Calu3 (cell line): ENCODE measurements at places on chromosomes 4 and X. TPM values are rescaled to one million over a fixed set of nuclear protein-coding genes. Genes with fewer than 3 reads are reported as not detected.
A peak's percentile ranks its signal among the peaks of the same experiment; 100 is the strongest.

GRCh38 chr4:2116687-2117400, 57.7 kb downstream of the NAT8L start:
- no peak overlapping the region for H3K4me3 ChIP-seq
- H3K27me3 ChIP-seq, result no peaks in the 10 kb centered on the region
- no peaks in the 10 kb centered on the region for H3K36me3 ChIP-seq
- no peak overlapping the region for H3K27ac ChIP-seq
- no peak for DNase-seq
- H3K4me1 ChIP-seq, result no peaks in the 10 kb centered on the region

- no peak for DNase-seq
- H3K36me3 ChIP-seq, result no peaks in the 10 kb centered on the region
- H3K4me3 ChIP-seq, result no peak overlapping the region
Measured at GRCh38 chr4:119151161-119151560, 15.5 kb downstream of the MYOZ2 start.

- H3K36me3 ChIP-seq, result peaks cover 10% of the 10 kb centered on the region
- H3K27ac ChIP-seq, result no peak overlapping the region
- peaks cover 23% of the 10 kb centered on the region for H3K4me1 ChIP-seq
- H3K4me3 ChIP-seq, result no peak overlapping the region
- peak; percentile 10 for DNase-seq
Measured at GRCh38 chr4:119286377-119287002, 35.4 kb downstream of the FABP2 start.

GRCh38 chr4:147492761-147493160, 11.9 kb downstream of the EDNRA start:
- H3K27me3 ChIP-seq, result no peaks in the 10 kb centered on the region
- no peaks in the 10 kb centered on the region for H3K36me3 ChIP-seq
- no peak overlapping the region for H3K27ac ChIP-seq
- no peaks in the 10 kb centered on the region for H3K4me1 ChIP-seq

DNA sequence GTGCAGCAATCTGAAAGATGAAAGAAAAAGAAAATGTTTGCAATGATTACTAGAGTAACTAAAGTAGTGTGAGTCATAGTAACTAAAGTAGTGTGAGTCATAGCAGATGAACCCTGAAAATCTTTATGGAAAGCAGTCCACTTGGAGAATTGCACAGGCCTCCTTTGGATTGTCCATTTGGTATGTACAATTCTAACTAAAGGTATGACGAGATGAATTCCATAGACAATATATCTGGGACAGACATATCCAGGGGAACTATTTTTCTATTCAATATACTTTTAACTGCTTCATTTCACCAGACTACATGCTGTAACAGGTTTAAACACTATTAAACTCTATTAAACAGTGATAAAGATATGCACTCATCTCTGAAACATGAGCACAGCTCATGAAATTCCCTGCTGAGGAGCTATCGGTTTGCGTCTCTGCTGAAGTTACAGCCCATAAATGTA, 798.7 kb downstream of the PCDH7 start:
- H3K27me3 ChIP-seq, result no peaks in the 10 kb centered on the region
- H3K4me1 ChIP-seq, result no peaks in the 10 kb centered on the region
- H3K4me3 ChIP-seq, result no peak overlapping the region

GRCh38 chr4:95510145-95510544, 38.6 kb downstream of the UNC5C start:
- H3K4me3 ChIP-seq, result no peak overlapping the region
- H3K36me3 ChIP-seq, result no peaks in the 10 kb centered on the region
- H3K4me1 ChIP-seq, result no peaks in the 10 kb centered on the region
- H3K27ac ChIP-seq, result no peak overlapping the region
- no peaks in the 10 kb centered on the region for H3K27me3 ChIP-seq

DNA sequence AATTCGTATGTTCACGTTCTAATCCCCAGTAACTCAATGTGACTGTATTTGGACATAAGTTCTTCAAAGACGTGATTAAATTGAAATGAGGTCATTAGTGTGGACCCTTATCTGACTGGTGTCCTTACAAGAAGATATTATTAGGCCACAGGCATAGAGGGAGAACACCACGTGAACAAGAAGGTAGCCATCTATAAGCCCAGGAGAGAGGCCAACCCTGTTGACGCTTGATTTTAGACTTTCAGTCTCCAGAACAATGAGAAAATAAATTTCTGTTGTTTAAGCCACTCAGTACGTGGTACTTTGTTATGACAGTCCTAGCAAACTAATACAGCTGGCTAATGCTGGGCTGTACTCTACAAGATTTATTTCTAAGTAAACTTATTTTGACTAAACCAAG, 1.5 kb upstream of the EIF1AX start:
- H3K4me1 ChIP-seq, result peaks cover 23% of the 10 kb centered on the region
- H3K27me3 ChIP-seq, result no peaks in the 10 kb centered on the region
- no peak overlapping the region for H3K27ac ChIP-seq
- no peak for DNase-seq
- H3K36me3 ChIP-seq, result peaks cover 44% of the 10 kb centered on the region

DNA sequence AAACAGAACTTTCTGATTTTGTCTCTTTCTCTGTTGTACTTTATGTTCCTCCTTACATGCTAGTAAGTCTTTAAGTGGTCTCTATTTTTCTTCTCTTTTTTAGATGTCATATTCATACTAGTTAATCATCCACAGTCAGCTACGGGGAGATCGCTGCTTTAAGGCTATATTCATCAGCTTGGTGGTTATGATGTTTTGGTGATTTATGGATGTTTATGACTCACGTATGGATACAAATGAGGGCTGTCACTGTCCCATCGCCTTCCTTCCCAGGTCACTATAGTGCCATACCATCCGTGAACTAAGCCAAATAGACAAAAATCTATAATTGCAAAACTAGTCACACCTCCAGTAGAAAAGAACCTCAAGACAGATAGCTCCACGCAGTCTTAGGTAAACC, 296.8 kb upstream of the AADAT start:
- no peaks in the 10 kb centered on the region for H3K36me3 ChIP-seq
- H3K27me3 ChIP-seq, result no peaks in the 10 kb centered on the region
- no peak overlapping the region for H3K4me3 ChIP-seq
- no peak overlapping the region for H3K27ac ChIP-seq
- H3K4me1 ChIP-seq, result peaks cover 15% of the 10 kb centered on the region

DNA sequence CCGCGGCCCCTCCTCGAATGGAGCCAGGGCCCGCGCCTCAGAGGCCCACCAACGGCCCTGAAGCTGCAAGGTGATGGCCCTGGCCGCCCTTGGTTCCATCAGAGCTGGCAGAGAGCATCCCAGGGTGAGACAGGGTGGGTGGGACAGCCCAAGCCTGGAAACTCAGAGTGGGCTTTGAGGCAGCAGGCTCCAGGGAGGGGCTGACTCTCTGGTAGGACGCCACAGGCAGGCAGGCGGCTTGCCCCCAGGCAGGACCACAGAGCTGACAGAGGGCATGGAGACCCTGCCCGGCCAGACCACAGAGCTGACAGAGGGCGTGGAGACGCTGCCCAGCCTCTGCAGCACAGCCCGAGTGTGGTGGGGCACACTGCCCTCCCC, 4.8 kb downstream of the MYL5 start:
- H3K27me3 ChIP-seq, result no peaks in the 10 kb centered on the region
- H3K27ac ChIP-seq, result no peak overlapping the region
- peaks cover 9% of the 10 kb centered on the region for H3K4me1 ChIP-seq

- no peak overlapping the region for H3K4me3 ChIP-seq
- peaks cover 12% of the 10 kb centered on the region for H3K27me3 ChIP-seq
- H3K36me3 ChIP-seq, result peaks cover 5% of the 10 kb centered on the region
- DNase-seq, result no peak
- no peaks in the 10 kb centered on the region for H3K4me1 ChIP-seq
- no peak overlapping the region for H3K27ac ChIP-seq
Measured at GRCh38 chr4:3771164-3771809, 5.1 kb downstream of the ADRA2C start.

DNA sequence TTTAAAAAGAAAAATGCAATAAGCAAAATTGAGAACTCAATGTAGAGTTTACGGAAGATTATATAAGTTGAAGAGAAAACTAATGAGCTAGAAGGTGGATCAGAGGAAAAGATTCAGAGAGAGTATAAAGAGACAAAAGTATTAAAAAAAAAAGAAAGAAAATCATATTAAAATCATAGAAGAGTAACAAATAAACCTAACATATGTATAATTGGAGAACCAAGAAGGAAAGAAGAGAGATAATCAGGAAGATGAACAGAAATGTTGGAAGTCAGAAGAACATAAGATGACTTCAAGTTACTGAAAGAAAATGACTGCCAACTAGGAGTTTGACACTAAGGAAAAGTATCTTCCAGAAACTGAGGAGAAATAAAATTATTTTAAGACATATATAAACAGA, 34.3 kb upstream of the ANTXR2 start:
- H3K27ac ChIP-seq, result no peak overlapping the region
- no peaks in the 10 kb centered on the region for H3K36me3 ChIP-seq
- no peak overlapping the region for H3K4me3 ChIP-seq
- no peaks in the 10 kb centered on the region for H3K27me3 ChIP-seq

- H3K4me3 ChIP-seq, result no peak overlapping the region
- H3K27me3 ChIP-seq, result no peaks in the 10 kb centered on the region
- DNase-seq, result no peak
- no peak overlapping the region for H3K27ac ChIP-seq
Measured at GRCh38 chrX:150047818-150048217, 109.5 kb upstream of the EOLA2 start.

GRCh38 chrX:130772776-130773143, 130.2 kb downstream of the ENOX2 start:
- no peaks in the 10 kb centered on the region for H3K27me3 ChIP-seq
- H3K4me1 ChIP-seq, result peaks cover 8% of the 10 kb centered on the region
- no peak overlapping the region for H3K27ac ChIP-seq
- H3K4me3 ChIP-seq, result no peak overlapping the region
- no peaks in the 10 kb centered on the region for H3K36me3 ChIP-seq
- no peak for DNase-seq

DNA sequence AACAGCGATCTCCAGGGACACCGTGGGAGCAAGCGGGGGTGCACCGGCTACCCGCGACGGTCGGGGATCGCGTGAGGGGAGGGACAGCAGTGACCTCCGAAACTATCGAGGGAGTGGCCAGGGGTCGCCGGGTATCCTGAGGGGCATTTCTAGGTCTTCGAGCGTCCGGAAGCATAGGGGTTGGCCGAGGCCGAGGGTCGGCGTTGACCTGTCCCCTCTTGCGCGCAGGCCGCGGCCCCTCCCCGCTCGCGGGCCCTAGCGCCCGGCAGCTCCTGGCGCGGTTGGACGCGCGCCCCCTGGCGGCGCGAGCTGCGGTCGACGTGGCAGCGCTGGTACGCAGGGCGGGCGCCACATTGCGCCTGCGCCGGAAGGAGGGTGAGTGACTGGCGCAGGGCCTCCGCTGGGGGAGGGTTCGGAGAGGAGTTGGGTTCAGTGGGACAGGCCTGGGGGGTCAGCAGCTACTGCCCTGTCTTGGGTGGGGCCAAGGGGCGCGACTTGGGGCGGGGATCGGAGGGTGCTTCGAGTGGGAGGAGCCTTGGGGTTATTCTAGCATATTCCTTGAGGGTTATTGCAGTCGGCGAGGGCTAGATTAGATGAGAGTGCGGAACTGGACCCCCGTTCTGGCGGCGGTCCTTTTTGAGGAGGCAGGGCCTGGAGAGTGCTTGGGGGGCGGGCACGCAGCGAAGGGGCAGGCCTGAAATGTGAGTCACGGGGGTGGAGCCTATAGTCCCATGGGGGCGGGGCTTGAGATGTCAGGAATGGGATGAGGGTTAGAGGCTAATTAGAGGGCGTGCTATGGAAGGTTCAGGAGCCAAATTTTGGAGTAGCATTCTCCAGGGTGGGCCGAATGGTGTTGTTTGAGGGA, 1.2 kb downstream of the MAGIX start:
- peak; percentile 88 for DNase-seq
- H3K36me3 ChIP-seq, result peaks cover 42% of the 10 kb centered on the region
- H3K4me1 ChIP-seq, result peaks cover 31% of the 10 kb centered on the region
- H3K27me3 ChIP-seq, result no peaks in the 10 kb centered on the region
- H3K4me3 ChIP-seq, result peak overlapping the region; percentile 94

DNA sequence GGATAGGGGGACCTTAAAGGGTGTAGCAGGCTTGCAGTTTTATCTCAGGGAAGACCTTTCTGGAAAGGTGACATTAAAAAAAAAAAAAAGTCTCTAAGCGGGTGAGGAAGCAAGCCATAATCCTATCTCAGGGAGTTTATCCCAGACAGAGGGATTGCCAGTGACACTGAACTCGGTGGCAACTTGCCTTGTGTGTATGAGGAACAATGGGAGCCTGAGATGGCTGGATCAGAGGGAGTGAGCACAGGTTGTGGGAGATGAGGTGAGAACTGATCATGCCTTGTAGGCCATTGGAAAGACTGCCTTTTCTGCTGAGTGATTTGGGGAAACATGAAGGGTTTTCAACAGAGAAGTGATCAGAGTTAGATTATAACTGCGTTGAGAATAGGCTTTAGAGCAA, 31.1 kb downstream of the DTHD1 start:
- no peak overlapping the region for H3K27ac ChIP-seq
- H3K4me1 ChIP-seq, result no peaks in the 10 kb centered on the region
- no peaks in the 10 kb centered on the region for H3K27me3 ChIP-seq
- DNase-seq, result no peak
- no peaks in the 10 kb centered on the region for H3K36me3 ChIP-seq
- no peak overlapping the region for H3K4me3 ChIP-seq

DNA sequence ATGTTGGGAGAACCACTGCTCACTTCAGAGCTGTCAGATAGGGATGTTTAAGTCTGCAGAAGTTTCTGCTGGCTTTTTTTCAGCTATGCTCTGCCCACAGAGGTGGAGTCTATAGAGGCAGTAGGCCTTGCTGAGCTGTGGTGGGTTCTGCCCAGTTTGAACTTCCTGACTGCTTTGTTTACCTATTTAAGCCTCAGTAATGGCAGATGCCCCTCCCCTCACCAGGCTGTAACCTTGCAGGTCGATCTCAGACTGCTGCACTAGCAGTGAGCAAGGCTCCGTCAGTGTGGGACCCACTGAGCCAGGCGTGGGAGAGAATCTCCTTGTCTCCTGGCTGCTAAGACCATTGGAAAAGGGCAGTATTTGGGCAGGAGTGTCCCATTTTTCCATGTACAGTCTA, 36.8 kb downstream of the AFM start:
- H3K4me1 ChIP-seq, result no peaks in the 10 kb centered on the region
- no peak for DNase-seq
- no peak overlapping the region for H3K4me3 ChIP-seq
- no peak overlapping the region for H3K27ac ChIP-seq
- H3K36me3 ChIP-seq, result no peaks in the 10 kb centered on the region

GRCh38 chrX:72113461-72113860, 18.3 kb downstream of the RTL5 start:
- no peaks in the 10 kb centered on the region for H3K4me1 ChIP-seq
- H3K36me3 ChIP-seq, result no peaks in the 10 kb centered on the region
- H3K4me3 ChIP-seq, result no peak overlapping the region
- H3K27ac ChIP-seq, result no peak overlapping the region
- DNase-seq, result no peak

Gene EGF
- 1.4 and 1.6 TPM in 2 replicates for total RNA-seq

Gene SLC6A14
- 77.7 and 83.7 TPM in 2 replicates for total RNA-seq

Gene F8A3
- 12.2 and 15.7 TPM in 2 replicates for total RNA-seq

Gene SOWAHB
- total RNA-seq, result 3.7 TPM in 2 replicates

Gene RNF4
- 45.6 and 55.6 TPM in 2 replicates for total RNA-seq

Gene FRMD7
- not detected in 2 replicates for total RNA-seq

Gene ARHGEF6
- total RNA-seq, result 0.07 and 0.17 TPM in 2 replicates

Gene ARMCX6
- total RNA-seq, result 30.4 and 35.0 TPM in 2 replicates

Gene RASL11B
- 0.42 and 0.64 TPM in 2 replicates for total RNA-seq

Gene CXCL5
- total RNA-seq, result 1,110 and 1,906 TPM in 2 replicates

Gene TCEAL6
- not detected in 2 replicates for total RNA-seq

Gene ZNF711
- 6.0 and 8.0 TPM in 2 replicates for total RNA-seq

Gene SUPT20HL2
- not detected in 2 replicates for total RNA-seq

Gene SRPX
- 0.78 and 1.2 TPM in 2 replicates for total RNA-seq
